Heart left ventricle (tissue), 16 donors: ENCODE measurements at places on chromosomes 16 and 17. TPM values are rescaled to one million over a fixed set of nuclear protein-coding genes. Genes with fewer than 3 reads are reported as not detected.

DNA sequence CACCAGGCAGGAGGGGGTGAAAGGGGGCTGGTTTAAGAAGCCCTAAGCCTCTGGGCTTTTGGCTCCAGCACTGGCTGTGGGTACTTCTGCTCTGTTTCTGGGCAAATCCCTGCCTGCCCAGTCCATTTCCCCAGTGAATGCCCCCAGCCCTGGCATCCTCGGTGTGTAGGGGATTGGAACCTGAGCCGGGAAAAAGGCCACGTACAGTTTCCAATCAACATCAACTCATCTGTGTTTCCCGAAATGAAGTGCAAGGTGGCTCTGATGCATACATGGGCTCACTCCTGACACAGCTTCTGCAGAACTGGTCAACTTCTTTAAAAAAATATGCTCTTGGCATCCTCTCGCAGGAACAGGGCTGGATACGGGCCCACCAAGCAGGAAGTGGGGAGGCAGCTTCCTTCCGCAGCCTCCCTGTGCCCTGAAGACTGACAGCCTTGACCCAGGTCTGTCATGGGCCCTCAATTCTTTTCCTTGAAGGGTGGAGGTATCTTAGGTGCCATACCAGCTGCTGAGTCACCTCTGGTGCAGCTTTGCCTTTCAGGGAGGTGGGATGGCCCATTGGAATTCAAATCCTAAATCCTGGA is 73.3 kb downstream of the N4BP1 start:
- DNase-seq, result no peak

- peak; percentile 84 for DNase-seq
Observed at GRCh38 chr16:85613604-85614337, 649 bp downstream of the GSE1 start.

GRCh38 chr17:64497565-64498035 is 746 bp upstream of the POLG2 start:
- no peak for DNase-seq

DNA sequence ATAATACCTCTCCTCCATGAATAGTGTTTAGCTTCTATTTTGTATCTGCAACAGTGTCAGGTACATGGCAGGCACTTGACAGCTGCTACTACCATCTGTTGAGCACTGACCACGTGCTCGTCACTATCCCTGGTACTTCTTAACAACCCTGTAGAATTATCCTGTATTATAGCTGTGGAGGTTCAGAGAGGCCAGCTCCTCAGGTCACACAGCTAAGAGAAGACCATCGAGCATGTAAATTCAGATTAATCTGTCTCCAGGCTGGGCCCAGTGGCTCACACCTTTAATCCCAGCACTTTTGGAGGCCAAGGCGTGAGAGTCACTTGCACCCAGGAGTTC is 26.3 kb downstream of the WSB1 start:
- no peak for DNase-seq

- no peak for DNase-seq
Observed at GRCh38 chr17:72134608-72135394, 14.0 kb downstream of the SOX9 start.

DNA sequence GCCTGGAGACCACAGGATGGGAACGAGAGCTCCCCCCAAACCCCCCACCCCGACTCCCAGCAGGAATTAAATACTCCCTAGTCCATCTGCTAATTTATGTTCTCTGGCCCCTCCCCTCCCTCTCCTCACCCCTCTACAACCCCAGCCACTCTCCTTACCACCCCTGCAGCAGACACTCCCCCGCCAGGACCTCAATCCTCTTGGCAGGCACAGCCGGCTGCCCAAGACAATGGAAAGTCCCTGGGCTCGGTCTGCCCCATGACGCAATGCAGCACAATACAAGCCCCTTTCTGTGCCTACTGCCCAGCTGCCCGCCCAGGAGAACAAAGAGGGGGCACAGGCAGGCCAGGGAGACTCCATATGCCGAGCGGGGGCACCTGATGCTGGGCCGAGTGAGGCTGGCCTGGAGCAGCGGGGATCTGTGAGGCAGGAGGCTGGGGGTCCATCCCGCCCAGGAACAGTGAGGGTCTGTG is 30.3 kb upstream of the CDC42EP4 start:
- peak; percentile 77 for DNase-seq

DNA sequence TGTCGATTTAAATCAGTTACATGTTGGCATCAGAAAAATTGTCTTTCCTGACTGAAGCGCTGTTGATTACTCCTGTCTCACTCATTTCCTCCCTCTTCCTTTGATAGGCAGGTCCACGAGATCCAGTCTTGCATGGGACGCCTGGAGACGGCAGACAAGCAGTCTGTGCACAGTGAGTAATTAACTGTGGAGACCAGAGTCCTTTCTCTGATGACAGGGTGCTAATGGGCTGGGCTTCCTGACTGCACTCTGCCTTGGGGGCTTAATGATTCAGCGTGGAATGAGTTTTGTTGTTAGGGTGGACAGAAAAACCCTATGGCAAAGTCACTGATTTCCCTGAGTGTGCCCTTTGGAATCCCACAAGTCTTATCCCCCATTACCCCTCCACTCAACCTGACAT is 6.5 kb downstream of the GOSR2 start:
- DNase-seq, result no peak

DNA sequence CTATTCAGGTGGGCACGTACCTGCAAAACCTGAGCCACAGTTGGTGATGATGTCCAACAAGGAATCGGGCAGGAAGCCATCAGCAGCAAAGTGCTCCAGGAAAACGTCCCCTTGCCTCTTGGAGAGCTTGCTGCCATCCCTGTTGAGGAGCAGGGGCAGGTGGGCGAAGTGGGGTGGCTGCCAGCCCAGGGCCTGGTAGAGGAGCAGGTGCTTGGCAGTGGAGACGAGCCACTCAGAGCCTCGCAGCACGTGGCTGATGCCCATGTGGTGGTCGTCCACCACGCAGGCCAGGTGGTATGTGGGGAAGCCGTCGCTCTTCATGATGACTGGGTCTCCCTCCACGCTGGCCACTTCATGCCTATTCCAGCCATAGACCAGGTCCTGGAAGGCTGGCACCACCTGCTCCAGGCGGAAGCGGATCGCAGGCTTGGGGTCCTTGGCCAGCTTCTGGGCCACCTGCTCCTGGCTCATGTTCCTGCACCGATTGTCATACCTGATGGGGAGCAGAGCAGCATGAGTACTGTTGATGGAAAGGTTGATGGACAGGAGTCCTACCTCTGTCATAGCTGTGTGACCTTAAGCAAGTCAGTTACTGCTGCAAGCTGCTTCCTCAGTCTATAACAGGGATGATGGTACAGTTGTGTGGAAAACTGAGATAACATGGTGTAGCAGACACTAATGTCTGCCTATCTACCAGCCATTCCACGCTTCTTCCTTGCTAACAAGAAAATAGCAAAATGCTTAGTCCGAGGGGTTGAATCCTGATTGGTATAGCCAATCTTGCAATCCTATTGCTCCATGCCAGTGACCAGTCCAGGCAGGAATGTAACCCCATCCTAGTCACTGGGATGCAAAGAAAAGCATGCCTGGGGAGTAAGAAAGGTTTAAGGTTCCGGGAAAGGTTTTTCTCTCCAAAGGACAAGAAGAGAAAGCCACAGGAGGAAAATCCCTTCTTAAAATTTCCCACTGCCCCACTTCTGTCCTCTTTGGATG is 22.0 kb downstream of the EARS2 start:
- no peak for DNase-seq

The MBTPS1 gene
- 91.4 TPM for total RNA-seq

The PRSS21 gene
- total RNA-seq, result not detected

The RBFOX1 gene
- 55.4 TPM for total RNA-seq

The TAC4 gene
- total RNA-seq, result not detected
